ENCODE measurements at places on chromosomes 3 and 15. TPM values are rescaled to one million over a fixed set of nuclear protein-coding genes. Genes with fewer than 3 reads are reported as not detected.

Gene KCNAB1
- total RNA-seq, result not detected

Gene BOC
- total RNA-seq, result 1.7 TPM

Gene TM4SF4
- not detected for total RNA-seq

Gene PAQR9
- total RNA-seq, result 0.28 TPM

Gene GOLGA6L10
- 3.1 TPM for total RNA-seq

Gene PLIN1
- total RNA-seq, result 0.46 TPM

Gene SLC27A2
- total RNA-seq, result 0.79 TPM

Gene TRPM1
- not detected for total RNA-seq

DNA sequence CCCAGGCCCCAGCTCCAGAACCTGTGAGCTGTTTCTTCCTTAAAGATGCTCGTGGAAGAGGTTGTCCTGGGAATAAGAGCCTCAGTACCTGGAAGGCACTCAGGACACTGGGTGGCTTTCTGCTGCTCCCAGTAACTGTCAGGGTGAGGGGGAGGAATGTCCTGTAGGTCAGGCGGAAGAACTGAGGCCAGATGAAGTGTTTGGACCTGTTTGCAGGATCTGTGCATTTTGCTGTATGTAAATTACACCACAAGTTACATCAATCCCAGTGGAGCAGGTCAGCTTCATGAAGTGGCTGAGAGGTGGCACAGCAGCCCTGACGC lies 27.1 kb downstream of the HDAC11 start:
- DNase-seq, result no peak

GRCh38 chr15:90479656-90480055 lies 50.1 kb upstream of the CRTC3 start:
- DNase-seq, result no peak

GRCh38 chr3:50575372-50575771 lies 6.0 kb downstream of the HEMK1 start:
- no peak for DNase-seq

- peak; percentile 75 for DNase-seq
Measured at GRCh38 chr15:90086868-90087268, 15.4 kb downstream of the IDH2 start.

GRCh38 chr3:54817628-54818027 lies 110.2 kb downstream of the LRTM1 start:
- DNase-seq, result no peak

DNA sequence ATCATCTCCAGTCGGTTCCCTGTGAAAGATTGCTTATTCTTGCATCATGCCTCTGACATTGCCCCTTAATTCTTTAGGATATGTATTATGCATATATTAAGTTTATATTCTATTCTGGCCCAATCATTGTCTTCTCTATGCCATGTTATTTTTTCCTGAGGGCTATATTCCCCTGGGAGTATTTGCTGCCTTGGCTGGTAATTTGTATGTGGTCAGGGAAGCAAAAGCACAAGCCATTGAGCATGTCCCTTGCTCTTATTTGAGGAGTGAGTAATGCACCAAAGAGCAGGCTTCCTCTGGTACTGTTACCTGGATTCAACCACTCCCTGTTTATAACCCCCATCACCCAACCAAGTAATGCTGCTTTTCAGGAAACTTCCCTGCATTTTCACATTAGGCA lies 36.3 kb downstream of the STAC start:
- DNase-seq, result peak; percentile 6
